MM.1S (cell line): ENCODE measurements at places on chromosomes 1 and 21.

- DNase-seq = no peak
Measured at GRCh38 chr1:67889466-67889865, 56.2 kb upstream of the GNG12 start.

DNA sequence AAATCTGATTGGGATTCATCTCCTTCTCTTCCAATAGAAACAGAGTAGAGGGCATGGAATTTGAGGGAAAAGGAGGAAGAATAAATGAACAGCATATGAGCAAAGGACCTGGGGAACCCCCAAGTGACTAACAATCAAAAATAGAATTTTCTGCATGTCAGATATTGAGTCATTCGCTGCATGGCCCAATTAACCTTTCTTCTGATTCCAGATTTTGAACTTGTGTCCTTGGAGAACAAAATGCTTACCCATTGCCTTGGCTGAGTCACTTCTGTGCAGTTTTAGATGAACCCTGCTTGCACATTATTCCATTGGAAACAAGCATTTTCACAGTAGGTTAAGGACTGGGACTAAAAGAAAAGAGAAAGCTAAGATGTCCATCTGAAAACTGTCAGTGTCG is 390.5 kb downstream of the ST6GALNAC3 start:
- DNase-seq = no peak

GRCh38 chr1:84492726-84493125 is 13.5 kb upstream of the SPATA1 start:
- no peak for DNase-seq

DNA sequence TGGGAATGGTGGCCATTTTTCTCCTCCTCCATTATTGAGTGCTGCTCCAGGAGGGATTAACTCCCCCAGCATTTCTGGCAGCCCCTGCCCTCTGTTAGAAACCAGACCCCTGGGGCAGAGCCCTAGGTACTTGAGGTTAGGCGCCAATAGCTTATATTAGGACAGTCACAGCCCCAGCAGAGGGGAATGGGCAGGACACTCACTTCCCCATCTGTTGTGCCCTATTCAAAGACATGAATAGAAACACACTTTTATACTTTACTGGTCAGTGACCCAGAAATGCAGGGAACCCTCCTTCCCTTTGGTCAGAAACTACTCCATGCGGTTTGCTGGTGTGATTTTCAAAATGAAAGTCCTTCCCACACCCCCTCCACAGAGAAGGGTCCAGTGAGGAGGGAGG is 267.7 kb downstream of the PTBP2 start:
- no peak for DNase-seq

- DNase-seq = no peak
Measured at GRCh38 chr1:39422614-39423013, 68.8 kb upstream of the BMP8A start.

DNA sequence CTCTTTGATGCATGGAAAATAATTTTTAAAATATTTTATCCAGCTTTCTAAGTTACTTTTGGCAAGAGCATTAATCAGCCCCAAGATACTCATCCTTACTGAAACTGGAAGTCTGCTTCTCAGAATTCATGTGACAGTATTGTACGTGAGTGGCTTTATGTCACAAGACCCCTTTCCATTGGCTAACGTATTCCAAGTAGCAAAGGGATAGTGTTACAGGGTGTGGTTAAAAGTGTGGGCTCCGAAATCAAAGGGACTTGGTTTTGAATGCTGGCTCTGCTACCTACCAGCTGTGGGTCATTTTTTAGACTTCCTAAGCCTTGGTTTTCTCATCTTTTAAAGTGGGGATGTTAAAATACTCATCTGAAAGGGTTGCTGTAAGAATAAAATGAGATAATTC is 91.7 kb downstream of the RHOU start:
- no peak for DNase-seq

DNA sequence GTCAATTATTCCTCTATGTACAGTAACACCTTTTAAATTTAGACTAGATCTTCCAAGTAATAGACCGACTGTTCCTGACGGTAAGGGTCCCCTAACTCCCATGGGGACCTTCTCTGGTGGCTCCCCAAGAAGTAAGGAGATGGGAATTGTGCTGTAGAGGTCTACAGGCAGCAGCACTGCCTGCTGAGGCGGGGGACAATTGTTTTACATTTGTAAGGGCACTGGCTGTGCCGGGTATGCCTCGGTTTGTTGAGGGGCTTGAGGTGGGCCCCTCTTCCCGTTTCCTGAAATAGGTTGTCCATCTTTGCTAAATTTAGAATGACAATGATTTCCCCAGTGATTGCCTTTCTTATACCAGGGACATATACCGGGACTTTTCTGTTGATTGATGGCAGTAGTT is 13.1 kb upstream of the L1TD1 start:
- DNase-seq = no peak

DNA sequence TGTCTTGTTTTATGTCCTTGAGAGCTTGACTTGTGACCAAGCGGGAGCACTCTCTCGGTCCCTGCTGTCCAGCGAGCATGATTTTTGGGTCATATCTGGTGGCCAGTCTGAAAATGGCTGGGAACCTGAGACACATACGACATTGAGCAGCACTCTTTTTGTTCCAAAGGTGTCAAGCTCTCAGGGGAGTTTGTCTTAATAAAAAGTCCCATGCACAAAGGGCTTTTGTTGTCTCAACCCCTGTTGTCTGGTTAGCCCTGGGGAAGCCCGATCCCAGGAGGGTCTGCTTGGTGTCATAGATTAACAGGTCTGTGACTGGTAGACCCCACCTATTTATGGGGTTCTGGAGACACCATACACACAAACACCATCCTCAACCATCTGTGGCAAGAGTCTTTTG is 57.8 kb upstream of the KLHDC7A start:
- no peak for DNase-seq

- DNase-seq = peak; percentile 74
Measured at GRCh38 chr1:39973503-39974135, 18.7 kb downstream of the MFSD2A start.

DNA sequence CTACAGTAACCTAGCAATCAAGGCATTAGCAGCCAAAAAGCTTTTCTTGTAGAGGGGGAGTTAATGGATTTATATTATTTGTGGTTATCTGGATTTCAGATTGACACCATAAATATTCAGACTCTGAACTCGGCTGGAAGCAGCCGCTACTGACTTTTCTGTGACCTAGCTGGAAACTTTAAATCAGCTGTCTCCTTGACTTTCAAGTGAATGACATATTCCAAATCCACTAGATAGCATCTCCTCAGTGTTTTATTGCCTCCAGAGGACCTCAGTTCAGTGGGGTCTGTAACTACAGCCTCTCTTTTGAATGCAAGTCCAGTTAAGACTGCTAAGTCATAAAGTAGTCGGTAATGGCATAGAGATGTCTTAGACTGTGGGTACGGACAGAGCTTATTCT is 448.5 kb downstream of the NUF2 start:
- DNase-seq = no peak

DNA sequence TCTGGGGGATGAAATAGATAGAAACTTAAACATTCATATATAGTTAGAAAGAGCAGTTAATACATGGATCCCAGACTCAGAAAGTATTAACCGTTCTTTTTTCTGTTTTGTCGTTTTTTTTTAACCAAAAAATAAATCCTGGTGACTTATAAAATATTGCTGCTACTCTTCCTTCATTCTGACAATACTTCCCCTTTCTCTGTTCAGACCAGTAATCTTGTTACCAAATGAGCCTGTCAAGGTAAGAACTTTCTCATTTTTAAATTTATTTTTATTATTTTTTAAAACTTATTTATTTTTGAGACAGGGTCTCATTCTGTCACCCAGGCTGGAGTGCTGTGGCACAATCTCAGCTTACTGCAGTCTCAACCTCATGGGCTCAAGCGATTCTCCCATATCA is 13.7 kb downstream of the PTPN22 start:
- no peak for DNase-seq

DNA sequence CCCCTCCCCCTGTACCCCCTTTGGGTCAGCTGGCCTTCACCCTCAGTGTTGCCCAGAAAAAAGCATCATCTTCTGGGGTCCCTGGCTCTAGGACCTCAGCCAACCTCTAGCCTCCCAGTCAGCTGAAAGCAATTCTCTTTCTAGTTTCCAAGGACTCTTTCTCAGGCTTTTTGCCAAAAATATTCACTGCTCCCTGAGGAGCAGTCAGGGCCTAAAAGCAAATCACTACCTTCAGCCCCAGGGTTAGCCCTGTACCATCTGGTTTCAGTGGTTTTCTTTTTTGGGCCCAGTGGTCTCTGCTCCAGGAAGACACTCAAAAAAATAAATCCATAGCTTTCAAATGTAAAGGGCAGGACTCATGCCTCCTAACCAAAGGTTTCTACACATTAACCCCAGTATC is 3.1 kb upstream of the LMOD1 start:
- peak; percentile 33 for DNase-seq

- DNase-seq = no peak
Measured at GRCh38 chr1:165988275-165988674, 160.9 kb downstream of the UCK2 start.

DNA sequence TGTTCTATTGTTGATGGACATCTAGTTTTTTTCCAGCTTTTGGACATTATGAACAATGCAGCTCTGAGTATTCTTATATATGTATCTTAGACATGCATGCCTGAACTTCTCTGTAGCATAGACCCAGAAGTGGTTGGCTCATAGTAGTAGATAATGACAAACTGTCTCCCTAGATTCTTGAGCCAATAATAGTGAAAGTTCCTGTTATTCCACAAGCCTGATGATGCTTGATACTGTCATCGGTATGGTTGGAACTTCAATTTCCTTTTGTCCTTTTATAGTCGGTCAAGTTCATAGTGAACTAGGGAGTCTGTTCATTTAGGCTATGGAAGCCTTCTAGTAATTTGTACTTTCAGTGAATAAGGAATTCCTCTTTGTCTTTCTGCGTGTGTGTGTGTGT is 56.8 kb downstream of the MTR start:
- DNase-seq = no peak
